ENCODE measurements at places on chromosomes 13 and 19. TPM values are rescaled to one million over a fixed set of nuclear protein-coding genes. Genes with fewer than 3 reads are reported as not detected.

GRCh38 chr13:79289571-79289970 is 116.5 kb downstream of the RBM26 start:
- DNase-seq: no peak

ELAVL1 gene
- total RNA-seq: 49.2 TPM

KLC3 gene
- total RNA-seq: not detected

- DNase-seq: no peak
These were observed 42.6 kb downstream of the B3GLCT start for GRCh38 chr13:31242367-31242766.

SOHLH2 gene
- not detected for total RNA-seq

DNA sequence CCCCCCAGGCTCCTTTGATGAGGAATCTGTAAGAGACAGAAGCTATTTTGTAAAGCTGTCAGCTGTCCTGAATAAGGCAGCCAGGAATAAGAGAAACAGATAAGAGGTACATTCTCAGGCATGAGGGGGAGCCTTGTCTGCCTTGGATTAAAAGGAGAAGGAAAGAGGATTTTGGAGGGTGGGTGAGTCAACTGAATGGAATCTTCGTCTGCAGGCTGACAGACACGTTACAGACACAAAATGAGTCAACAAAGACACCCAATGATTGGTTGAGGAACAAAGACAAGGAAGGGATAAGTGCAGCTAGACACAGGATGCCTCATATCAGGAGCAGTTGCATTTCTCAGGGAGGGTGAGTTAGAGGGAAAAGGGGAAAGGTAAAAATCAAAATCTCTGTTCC is 162.5 kb downstream of the OLFM4 start:
- no peak for DNase-seq

DNA sequence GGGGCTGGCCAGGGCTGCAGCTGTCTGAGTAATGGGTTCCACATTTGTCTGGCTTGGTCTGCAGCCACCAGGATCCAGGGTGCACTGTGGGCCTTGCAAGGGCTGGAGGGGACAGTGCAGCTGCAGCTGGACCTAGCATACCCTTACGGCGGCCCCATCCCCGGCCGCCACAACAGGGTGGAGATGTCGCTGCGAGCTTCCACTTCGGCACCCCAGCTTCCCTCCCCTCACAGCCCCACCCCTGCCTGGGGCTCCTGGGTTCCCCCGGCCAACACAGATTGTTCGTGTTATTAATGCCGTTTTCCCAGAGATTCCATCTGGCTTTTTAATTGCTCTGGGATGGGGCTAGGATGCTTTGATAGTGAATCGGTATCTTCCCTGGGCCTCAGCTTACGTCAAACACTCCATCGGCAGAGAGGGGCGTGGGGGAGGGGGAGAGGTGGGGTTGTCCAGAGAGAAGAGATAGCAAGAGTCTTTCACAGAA is 5.8 kb downstream of the CEBPA start:
- DNase-seq: peak; percentile 5

FDX2 gene
- 11.2 TPM for total RNA-seq

WDR88 gene
- not detected for total RNA-seq

PEG3 gene
- 2.6 TPM for total RNA-seq

DNA sequence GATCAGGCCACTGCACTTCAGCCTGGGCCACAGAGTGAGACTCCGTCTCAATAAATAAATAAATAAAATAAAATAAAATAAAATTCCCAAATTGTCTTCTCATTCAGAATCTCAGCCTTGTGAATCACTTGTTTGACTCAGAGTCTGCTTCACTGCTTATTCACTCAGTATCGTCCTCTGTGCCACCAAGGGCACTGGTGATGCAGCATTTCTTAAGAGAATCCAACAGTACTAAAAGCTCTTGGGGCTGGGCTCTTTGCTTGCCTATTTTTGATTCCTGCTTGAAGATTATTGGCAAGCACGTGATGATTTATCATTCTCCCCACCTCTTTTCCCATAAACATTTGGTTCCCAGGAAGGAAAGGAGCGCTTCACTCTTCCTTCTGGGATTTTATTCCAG is 54.8 kb upstream of the HMGB1 start:
- DNase-seq: no peak

- no peak for DNase-seq
These were observed 767 bp upstream of the GPR18 start for GRCh38 chr13:99258946-99259345.

- DNase-seq: no peak
These were observed 3.7 kb upstream of the SBK2 start for GRCh38 chr19:55540619-55541018.

GRCh38 chr19:14440049-14440448 is 6.9 kb downstream of the PKN1 start:
- peak; percentile 80 for DNase-seq

GRCh38 chr19:7888145-7888825 is at the start of gene LRRC8E:
TSS of gene LRRC8E (plus strand) at chr19:7888510. CDS start at chr19:7895604, 7,094 bp downstream.
- peak; percentile 71 for DNase-seq

DNA sequence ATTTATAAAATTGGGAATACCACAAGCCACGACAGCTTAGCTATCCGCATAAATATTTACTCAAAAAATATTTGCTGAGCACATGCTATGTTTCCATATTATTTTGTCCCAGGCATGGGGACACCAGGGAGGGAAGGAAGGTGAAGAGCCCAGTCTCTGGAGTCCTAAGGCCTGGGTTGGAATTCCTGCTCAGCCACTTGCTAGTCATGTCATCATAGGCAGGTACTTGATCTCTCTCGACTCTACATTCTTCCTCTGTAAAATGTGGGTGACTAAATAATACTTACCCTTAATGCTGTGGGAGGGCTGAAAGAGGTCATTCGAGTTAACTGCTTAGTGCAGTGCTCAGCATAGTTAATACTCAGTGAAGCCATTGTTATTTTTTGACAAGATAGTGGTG is 4.3 kb upstream of the RNASEH2B start:
- no peak for DNase-seq

DNA sequence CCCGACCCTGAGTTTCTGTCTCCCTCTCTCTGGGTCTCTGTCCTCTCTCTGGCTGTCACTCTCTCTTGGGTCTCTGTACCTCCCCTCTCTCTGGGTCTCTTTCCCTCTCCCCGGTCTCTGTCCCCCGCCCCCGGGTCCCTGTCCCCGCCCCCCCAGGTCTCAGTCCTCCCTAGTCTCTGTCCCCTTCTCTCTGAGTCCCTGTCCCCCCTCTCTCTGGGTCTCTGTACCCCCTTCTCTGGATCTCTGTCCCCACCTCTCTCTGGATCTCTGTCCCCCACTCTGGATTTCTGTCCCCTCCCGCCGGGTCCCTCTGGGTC is 2.3 kb upstream of the FTL start:
- no peak for DNase-seq

PLK5 gene
- total RNA-seq: not detected

CEBPA gene
- total RNA-seq: 70.6 TPM

CYP2A7 gene
- not detected for total RNA-seq

- no peak for DNase-seq
These were observed 1573.3 kb downstream of the PCDH9 start for GRCh38 chr13:65656740-65657329.

- no peak for DNase-seq
These were observed 5.7 kb downstream of the USPL1 start for GRCh38 chr13:30623392-30623791.

- no peak for DNase-seq
These were observed 122.0 kb upstream of the FNDC3A start for GRCh38 chr13:48853728-48854102.

Data from left colon (tissue), 2 donors.